Stomach (tissue), 19 donors: ENCODE measurements at places on chromosomes 12 and 14. TPM values are rescaled to one million over a fixed set of nuclear protein-coding genes. Genes with fewer than 3 reads are reported as not detected.

The TROAP gene
- total RNA-seq = 54.2 TPM

DNA sequence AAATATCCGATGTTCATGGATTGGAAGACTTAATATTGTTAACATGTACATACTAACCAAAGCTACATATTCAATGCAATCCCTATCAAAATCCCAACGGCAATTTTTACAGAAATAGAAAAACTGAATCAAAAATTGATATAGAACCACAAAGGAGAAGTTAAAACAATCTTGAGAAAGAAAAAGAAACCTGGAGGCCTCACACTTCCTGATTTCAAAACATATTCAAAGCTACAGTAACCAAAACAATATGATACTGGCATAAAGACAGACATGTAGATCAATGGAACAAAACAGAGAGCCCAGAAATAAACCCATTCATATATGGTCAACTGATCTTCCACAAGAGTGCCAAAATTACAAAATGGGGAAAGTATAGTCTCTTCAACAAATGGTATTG lies 5.4 kb upstream of the PELI2 start:
- DNase-seq = no peak

GRCh38 chr14:51323492-51323891 lies 83.4 kb downstream of the TMX1 start:
- no peak for DNase-seq

The GPR132 gene
- 1.7 TPM for total RNA-seq

DNA sequence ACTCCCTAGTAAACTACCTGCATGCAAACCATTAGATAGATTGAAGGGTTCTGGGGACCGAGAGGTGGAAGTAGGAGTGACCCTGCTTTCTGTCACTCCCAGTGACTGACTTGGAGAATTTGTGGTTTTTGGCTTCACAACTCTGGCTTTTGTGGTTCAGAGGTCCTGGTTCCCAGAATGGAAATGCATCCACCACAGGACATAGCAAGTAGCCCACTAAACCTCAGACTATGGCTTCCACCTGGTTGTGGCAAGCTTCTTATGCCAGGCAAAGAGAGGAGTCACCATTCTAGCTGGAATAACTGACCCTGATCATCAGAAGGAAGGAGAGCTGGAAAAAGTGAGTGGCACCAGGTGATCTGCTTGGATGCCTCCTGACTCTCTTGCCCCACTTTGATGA lies 162.4 kb upstream of the TMEM260 start:
- no peak for DNase-seq

DNA sequence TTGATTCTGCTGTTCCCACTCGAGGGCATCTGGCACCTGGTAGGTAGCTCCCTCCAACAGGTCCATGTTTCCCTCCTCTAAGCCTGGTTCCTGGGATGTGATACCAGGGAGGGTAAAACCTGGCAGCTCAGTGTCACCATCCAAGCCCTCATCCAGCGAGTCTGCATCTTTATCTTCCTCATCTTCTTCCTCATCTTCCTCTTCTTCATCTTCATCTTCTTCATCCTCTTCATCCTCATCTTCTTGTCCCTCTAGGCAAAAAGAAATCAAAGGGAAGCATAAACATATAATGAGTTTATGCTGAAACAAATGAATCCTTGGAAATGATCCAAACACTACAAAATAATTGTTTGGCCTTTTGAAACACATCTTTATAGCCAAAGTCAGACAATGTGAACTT lies 55.3 kb downstream of the ARMH4 start:
- DNase-seq = no peak

- DNase-seq = no peak
Measured at GRCh38 chr12:88450136-88450535, 130.1 kb downstream of the KITLG start.

DNA sequence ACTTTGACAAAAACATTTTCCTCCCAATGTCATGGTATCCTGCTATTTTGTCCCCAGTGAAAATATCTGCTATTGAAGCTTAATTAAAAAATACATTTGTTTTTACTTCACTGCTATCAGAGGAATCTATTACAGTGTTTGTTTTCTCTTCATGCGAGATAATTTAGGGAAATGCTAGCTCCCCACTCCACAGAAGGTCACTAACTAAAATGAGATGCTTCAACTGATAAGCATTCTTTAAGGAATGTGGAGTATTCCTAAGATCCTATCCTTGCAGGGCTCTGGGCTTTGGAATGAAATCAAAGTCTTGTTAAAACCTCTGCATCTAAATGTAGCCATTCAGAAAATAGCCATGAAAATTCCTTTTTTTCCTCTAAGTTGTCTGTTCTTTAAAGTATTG lies 39.5 kb downstream of the PAX9 start:
- no peak for DNase-seq

DNA sequence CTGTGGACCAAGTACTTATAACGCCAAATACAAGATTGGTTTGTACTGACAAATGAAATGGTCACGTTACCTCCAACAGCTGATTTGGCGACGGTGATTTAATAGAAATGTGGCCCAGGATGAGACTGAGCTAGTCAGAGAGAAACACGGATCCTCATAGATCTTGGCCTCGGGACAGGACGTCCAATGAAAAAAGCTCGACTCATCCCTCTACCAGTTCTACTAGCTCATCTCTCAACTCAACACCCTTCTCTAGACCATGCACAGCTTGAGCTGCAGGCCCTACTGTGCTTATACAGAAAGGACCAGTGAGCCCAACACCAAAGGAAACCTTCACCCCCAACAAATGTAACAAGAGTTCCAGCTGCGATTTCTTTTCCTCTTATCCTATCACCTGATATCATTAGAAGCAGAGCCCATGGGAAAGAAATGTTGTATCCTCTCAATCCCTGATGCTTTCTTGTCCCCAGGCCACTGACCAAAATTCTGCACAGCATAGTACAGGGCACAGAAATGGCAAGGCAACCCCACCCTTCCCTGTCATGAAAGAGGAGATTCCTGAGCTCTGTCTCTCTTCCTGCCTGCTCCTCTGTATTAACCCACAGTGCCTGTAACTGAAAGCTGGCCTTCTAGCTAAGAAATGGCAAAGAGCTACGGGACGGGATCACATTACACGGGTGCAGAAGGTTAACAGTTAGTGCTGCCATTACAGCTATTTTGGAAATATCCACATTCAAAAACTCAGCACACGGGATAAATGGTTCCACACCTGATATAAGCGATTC lies 39.2 kb downstream of the DICER1 start:
- DNase-seq = no peak

DNA sequence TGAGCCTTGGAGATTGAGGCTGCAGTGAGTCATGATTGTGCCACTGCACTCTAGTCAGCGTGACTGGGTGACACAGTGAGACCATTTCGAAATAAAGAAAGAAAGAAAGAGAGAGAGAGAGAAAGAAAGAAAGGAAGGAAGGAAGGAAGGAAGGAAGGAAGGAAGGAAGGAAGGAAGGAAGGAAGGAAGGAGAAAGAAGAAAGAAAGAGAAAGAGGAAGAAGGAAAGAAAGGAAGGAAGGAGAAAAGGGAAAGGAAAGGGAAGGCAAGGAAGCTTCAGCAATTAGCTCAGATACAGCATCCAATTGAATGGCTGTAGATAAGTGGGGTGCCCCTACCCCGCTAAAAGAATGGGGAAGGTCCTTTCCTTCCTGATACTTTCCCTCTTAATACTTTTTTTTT lies 9.5 kb upstream of the NAA30 start:
- no peak for DNase-seq

DNA sequence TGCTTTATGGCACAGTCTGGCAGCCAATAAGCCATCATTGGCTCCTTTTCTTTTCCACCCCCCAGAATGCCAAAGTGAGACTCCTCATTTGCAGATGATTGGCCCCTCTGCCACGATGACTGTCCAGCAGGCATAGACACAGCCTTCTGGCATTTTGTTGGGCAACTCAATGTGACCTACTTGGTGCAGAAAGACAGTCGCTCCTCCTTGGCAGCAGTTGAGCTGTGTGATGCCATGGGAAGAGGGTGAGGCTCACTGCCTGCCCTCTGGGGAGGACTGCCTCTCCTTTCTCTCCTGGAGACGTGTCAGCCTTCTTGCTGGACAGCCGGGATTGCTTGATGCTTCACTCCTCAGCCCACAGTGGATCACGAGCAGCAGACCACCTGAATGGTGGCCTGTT lies 264.9 kb downstream of the C12orf75 start:
- DNase-seq = no peak

DNA sequence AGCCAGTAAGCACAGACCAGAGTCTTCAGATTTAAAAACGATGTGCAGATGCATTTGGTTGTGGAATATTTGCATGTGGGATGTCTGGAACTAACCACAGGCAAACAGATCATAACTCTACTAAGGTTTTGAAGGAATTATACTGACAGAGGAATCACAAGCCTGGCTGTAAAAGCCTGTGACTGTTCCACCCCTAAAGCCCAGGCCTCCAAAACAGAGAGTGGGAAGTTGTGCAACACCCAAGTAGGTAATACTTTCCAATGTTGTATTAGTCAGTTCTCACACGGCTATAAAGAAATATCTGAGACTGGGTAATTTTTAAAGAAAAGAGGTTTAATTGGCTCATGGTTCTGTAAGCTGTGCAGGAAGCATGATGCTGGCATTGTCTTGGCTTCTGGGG lies 68.1 kb upstream of the DCD start:
- no peak for DNase-seq
